ENCODE measurements at places on chromosomes 5 and 9. TPM values are rescaled to one million over a fixed set of nuclear protein-coding genes. Genes with fewer than 3 reads are reported as not detected.

The PCDHB16 gene
- total RNA-seq: 3.2 TPM

The PRLR gene
- total RNA-seq: 0.38 TPM

The ENTPD8 gene
- not detected for total RNA-seq

The ARID3C gene
- total RNA-seq: not detected

The GRXCR2 gene
- not detected for total RNA-seq

The ZNG1C gene
- 23.3 TPM for total RNA-seq

The IL5 gene
- total RNA-seq: not detected

The IFNA17 gene
- not detected for total RNA-seq

The MARCHF6 gene
- total RNA-seq: 99.0 TPM

The ZNF454 gene
- total RNA-seq: 2.1 TPM

The PCDHA9 gene
- 0.56 TPM for total RNA-seq

The DMRTA1 gene
- total RNA-seq: 1.9 TPM

The C9orf153 gene
- 0.38 TPM for total RNA-seq

The GHR gene
- total RNA-seq: 83.2 TPM

The CCL21 gene
- total RNA-seq: 58.3 TPM

The TMEM174 gene
- not detected for total RNA-seq

The UBLCP1 gene
- total RNA-seq: 14.1 TPM

The ERCC8 gene
- total RNA-seq: 16.3 TPM

The DDX41 gene
- total RNA-seq: 66.9 TPM

The MORN5 gene
- not detected for total RNA-seq

The AFAP1L1 gene
- 45.0 TPM for total RNA-seq

The PTGDS gene
- total RNA-seq: 173 TPM

The MACIR gene
- 27.7 TPM for total RNA-seq

The UBE2QL1 gene
- 0.74 TPM for total RNA-seq

Measured in omental fat pad (tissue), 4 donors.